ENCODE measurements at places on chromosomes 4 and X.
A peak's percentile ranks its signal among the peaks of the same experiment; 100 is the strongest.

DNA sequence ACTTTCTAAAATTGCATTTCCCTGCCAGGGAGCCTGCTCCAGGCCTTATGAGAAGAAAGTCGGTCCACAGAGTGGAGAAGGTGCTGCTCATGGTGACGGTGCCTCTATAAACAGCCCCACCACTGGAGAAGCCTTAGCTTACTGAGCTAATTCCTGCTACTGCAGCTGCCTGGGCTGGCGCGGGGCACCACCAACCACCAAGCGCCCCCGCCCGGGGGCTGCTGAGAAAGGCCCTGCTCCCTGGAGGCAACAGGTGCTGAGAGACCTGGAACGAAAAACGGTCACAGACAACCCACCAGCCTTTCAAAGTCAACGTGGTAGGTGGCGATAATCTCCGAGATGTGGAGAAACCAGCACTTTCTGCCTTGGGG is 2.9 kb downstream of the HCFC1 start:
- DNase-seq: no peak

DNA sequence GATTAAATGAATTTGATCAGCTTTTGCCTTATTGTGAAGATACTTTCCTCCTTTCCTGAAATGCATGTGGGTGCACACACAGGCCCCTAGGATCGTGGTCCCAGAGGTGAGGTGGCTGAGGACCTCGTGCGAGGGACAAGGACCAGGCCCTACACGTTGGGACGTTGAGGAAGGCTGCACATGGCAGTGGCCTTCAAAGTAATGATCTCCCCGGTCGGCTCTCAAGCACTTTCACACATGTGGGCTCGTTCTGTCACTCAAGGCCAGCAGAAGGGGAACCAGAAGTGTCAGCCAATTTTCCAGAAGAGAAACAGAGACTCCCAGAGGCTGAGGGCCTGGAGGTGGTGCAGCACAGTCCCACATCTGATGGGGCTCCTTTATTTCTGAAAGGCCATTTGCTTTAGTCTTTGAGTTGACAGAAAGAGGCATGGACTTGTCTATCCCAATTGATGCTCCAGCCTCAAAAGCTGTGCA is 196.8 kb downstream of the AFAP1 start:
- DNase-seq: no peak

DNA sequence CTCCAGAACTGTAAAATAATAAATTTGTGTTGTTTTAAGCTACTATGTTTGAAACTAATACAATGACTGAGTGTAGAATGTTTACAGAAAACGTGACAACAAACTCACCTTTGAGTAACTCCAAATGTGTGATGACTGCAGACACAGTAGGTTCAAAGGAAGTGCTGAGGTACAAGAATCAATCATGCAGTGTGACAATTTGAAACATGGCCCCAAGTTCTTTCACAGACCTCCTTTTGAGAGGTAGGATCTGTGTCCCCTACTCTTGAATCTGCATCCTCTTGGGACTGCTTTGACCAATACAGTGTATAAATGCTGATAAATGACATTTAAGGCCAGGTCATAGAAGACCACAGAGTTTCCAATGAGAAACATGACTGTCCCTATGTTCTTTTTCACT is 667.7 kb upstream of the DIPK2B start:
- DNase-seq: no peak

- DNase-seq: no peak
Measured at GRCh38 chr4:182688081-182688480, 229.1 kb downstream of the DCTD start.

- DNase-seq: no peak
Measured at GRCh38 chr4:104811727-104812126, 317.0 kb upstream of the CXXC4 start.

DNA sequence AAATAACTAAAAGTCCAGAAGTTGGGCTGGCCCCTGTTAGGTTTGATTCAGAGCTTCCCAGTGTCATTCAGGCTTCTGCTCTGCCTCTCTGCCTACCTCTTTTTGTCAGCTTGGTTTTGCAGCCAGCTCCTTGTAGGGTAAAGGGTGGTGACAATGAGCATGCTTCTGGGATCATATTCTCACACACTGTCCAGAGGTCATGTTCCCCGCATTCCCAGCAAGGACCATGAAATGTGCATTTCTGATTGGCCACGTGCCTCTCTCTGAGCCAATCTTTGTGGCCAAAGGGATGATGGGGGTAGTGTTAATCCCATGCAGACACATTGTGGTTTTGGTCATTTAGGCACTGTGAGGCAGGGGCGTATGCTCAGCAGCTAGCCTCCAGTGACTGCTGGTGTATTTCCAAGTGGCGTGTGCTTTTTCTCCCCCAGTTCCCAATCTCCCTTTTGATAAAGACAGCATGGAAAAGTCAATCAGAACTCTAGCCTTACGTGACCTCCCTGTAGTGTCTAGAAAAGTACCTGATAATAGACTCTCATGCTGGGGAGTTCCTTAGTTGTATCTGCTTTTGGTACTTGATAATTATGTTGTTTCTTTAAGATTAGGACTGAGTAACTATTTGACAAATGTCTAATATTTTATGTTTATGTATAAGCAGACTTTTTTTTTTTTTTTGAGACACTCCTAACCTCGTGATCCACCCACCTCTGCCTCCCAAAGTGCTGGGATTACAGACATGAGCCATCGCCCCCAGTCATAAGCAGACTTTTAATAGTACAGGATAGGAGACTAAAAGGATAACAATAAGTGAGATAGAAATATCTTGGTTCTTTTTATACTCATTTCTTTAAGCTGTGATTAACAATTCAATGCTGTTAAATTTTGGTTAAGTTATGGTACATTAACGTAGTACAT is 57.8 kb downstream of the KIAA0232 start:
- no peak for DNase-seq

GRCh38 chrX:44040406-44040805 is 67.2 kb upstream of the NDP start:
- no peak for DNase-seq

- DNase-seq: no peak
Measured at GRCh38 chr4:1721666-1722550, 587 bp downstream of the TACC3 start.

DNA sequence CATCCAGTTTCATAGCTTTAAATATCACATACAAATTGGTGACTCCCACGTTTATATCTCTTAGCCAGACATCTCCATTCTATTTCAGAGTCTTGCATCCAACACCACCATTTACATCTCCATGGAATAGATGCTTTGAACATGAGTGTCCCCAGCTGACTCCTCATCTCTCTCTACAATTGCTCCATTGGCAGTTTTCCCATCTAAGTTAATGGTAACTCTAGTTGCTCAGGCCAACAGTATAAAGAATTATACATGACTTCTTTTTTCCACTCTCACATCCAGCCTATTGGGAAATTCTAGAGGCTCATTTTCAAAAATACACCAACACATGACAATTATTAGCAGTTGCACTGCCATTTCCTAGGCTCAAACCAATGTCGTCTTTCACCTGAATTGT is 388.2 kb downstream of the STIM2 start:
- no peak for DNase-seq

GRCh38 chr4:7247946-7248345 is 55.6 kb downstream of the SORCS2 start:
- DNase-seq: no peak

GRCh38 chr4:87005690-87006425 is 71.0 kb downstream of the AFF1 start:
- DNase-seq: peak; percentile 47

DNA sequence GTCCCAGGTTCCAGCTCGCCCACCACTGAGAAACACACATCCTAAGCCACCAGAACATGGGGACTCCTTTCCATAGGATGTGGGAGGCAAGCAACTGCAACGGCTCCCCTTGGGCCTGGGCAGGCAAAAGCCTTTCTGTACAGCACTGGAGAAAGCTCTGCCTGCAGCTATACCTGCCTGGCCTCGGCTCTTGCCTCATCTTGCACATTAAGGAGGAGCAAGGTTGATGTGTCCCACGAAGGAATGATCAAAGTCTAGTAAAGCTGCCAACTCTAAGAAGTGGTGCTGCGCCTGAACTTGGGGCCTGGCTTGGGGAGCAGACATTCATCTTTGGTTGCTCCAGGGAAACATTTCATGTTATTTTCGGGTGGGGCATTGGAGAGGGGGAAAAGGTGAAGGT is 19.6 kb downstream of the CCNG2 start:
- no peak for DNase-seq

DNA sequence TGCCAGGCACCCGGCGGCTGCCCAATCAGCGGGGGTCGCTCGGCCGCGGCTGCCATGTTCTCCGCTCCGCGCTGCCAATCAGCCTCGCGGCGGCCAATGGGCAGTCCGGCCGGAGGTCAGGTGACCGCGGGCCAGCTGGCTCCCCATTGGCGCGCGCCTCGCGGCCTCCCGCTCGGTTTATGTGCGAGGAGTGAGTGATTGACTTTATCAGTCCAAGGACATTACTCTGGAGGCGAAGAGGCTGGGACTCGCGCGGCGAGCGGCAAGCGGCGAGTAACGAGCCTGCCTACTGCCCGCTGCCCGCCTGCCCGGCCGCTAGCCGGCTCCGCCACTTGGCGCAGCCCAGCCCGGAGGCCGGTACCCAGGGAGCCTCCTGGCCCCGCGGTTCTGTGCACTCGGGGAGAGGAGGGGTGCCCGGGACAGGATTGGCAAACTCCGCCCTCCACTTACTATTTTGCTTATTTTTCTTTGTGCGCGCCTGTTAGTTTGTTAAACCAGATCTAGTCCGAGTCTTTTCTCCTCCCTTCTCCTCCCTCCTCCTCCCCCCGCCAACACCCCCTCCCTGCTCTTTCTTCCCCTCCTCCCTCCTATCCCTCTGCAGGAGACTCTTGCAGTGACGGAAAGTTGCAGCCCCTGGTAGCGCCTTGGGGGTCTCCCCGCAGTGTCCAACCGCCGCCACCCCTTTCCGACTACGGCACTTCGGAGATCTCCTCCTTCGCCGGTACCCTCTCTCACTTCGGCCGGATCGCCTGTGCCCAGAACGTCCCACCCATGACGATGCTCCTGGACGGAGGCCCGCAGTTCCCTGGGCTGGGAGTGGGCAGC is at the start of gene ZIC3:
TSS of gene ZIC3 (plus strand) at position 207 of the 825 bp plus-strand sequence. CDS start at position 772, 565 bp downstream.
- DNase-seq: peak; percentile 82

DNA sequence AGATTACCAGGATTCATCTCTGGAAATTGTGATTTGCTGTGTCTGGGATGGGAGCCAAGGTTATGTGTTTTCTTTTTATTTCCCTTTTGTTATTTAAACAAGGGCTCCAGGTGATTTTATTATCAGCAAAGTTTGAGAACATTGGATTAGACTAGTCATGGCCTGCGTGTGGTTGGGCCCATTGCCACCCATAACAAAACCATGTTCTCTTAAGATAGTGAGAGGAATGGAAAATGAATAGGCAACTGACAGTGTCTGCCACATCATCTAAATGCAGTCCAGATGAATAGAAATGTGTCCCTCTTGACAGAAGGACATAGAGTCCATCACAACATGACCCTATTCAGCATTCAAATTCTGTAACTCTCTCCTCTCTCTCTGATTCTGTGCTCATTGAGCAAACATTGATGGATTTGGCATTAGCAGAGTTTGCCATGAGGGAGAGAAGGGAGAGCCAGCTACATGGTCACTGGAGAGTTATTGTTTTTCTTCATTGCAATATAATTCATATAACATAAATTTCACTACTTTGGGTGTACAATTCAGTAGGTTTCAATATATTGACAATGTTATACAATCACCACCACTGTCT is 11.7 kb downstream of the XK start:
- DNase-seq: no peak

GRCh38 chr4:28776004-28776403 is 1915.4 kb downstream of the STIM2 start:
- no peak for DNase-seq

- no peak for DNase-seq
Measured at GRCh38 chr4:54038056-54038455, 26.3 kb downstream of the CHIC2 start.

Measured in right forelimb (tissue), 1 donor.